T-helper 2 cell (primary cell): ENCODE measurements at places on chromosomes 7 and 10.

- DNase-seq = no peak
Measured at GRCh38 chr7:124457841-124458240, 307.8 kb downstream of the GPR37 start.

- DNase-seq = no peak
Measured at GRCh38 chr7:2023877-2024566, 208.7 kb downstream of the MAD1L1 start.

DNA sequence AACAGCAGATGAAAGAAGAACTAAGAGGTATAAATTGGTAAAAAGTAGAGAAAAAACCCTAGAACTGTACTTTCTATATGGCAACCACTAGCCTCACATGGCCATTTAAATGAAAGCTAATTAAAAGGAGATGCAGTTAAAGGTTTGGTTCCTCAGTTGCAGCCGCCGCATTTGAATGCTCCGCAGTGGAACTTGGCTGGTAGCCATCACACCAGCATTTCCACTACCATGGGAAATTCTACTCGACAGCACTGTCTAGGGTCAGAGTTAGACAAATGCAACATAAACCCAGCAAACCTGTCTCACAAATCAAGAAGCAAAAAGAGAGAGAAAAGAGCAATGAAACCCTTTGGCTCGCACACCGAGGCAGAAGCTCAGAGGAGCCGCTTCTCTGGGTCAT, 29.7 kb downstream of the VIPR2 start:
- DNase-seq = no peak

DNA sequence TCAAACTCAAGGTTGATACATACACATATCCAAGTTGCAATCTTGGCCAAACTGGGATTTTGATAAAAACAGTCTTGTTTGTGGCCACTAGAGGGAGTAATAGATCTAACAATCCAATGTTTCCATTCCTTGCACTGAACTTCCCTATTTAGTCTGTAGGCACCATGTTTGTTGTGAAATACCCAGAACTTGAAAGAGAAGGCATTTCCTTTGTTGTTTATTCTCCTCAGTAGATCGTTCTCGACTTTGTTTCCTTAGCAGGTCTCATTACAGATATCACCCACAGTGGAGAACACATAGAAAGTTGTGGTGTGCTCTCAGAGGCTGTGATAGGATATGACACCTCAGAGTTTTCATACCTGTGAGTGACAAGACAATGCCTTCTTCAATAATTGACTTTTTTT, 70.3 kb upstream of the MXI1 start:
- peak; percentile 67 for DNase-seq

GRCh38 chr7:51255536-51256208, 60.9 kb downstream of the COBL start:
- DNase-seq = no peak

DNA sequence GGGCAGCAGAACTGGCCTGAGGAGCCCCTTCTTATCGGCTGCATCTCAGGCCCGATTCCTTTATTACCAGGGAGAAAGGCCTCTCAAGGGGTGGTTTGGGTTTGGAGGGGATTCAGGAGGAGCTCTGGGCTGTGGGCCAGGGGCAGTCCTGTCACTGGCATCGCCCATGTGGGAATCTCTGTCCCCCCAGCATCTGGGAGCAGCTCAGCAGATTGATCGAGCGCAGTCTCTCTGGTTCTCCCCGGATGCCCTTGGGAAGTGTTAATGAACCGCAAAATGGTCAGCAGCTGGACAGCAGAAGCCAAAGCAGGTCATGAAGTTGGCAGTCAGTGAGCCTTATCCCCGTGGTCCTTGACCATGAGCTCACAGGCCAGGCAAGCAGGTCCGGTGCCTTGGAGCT, 104.4 kb upstream of the ANLN start:
- DNase-seq = no peak

GRCh38 chr10:132506711-132507408, 30.7 kb upstream of the INPP5A start:
- peak; percentile 11 for DNase-seq

- no peak for DNase-seq
Measured at GRCh38 chr7:85471740-85472139, 284.9 kb upstream of the SEMA3D start.

- DNase-seq = no peak
Measured at GRCh38 chr10:12636571-12636970, 287.2 kb downstream of the CAMK1D start.

GRCh38 chr7:132430041-132430855, 146.0 kb downstream of the PLXNA4 start:
- DNase-seq = no peak

DNA sequence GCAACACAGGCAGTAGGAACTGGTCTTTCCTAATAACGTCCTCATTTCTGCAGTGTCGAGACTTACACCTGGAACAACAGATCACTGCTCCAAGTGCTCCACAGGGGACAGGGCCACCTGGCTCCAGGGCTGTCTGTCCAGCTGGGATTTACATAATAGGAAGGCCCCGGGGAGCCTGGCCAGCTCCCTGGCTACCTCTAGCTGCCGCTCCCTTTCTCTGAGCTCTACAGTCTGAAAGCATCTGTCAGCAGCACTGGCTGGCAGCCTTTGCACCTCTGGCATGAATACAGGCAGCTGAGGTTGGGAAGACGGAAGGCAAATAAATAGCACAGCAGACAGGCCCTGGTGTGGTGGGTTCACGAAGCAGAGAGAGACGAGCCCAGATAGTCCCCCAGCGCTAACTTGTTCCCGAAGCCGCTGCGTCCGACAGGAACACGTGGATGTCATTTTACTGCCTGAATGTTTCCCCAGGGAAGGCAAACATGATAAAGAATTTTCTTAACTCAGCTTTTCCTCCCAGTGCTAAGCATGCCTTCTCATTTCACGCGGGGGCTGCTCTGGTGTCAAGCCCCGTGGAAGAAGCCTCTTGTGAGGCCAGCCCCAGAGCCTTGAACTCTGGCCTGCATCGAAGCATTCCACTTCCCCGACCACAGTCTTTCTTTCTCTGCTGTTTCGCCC, 105.4 kb downstream of the ITIH5 start:
- no peak for DNase-seq

- DNase-seq = no peak
Measured at GRCh38 chr10:79026806-79027146, 42.0 kb upstream of the ZMIZ1 start.

DNA sequence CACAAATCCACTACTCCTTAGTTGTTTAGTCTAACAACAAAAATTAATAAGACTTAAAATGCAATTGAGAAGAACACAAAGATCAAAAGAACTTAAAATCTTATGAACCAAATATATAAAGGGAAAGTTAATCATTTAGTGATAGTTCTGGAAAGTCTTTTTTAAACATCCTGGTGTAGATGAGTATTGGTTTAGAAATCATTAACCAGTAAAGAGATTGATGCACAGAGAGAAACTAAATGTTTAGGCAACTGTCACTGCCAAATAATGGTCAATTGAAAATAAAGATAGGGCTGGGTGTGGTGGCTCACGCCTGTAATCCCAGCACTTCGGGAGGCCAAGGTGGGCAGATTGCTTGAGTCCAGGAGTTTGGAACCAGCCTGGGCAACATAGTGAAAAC, 44.9 kb downstream of the SP8 start:
- DNase-seq = no peak

DNA sequence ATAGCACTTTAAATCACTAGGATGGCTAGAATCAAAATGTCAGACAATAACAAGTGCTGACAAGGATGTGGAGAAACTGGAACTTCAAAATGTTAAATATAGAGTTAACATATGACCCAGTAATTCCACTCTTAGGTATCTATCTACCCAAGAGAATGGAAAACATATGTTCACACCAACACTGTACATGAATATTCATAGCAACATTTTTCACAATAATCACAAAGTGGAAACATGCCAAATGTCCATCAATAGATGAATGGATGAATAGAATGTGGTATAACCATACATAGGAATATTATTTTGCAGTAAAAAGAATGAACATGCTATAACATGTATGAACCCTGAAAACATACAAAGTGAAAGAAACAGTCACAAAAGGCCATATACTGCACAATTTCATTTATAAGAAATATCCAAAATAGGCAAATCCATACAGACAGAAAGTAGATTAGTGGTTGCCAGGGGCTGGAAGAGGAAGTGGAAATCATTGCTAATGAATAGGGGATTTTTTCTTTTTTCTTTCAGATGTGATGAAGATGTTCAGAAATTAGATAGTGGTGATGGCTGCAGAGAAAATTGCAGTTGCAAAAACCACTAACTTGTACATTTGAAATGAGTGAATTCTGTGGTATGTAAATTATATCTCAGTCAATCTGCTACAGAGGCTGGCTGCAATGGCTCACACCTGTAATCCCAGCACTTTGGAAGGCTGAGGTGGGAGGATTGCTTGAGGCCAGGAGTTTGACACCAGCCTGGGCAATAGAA, 93.0 kb downstream of the CPVL start:
- no peak for DNase-seq

GRCh38 chr7:15544050-15544449, 17.8 kb downstream of the AGMO start:
- no peak for DNase-seq

DNA sequence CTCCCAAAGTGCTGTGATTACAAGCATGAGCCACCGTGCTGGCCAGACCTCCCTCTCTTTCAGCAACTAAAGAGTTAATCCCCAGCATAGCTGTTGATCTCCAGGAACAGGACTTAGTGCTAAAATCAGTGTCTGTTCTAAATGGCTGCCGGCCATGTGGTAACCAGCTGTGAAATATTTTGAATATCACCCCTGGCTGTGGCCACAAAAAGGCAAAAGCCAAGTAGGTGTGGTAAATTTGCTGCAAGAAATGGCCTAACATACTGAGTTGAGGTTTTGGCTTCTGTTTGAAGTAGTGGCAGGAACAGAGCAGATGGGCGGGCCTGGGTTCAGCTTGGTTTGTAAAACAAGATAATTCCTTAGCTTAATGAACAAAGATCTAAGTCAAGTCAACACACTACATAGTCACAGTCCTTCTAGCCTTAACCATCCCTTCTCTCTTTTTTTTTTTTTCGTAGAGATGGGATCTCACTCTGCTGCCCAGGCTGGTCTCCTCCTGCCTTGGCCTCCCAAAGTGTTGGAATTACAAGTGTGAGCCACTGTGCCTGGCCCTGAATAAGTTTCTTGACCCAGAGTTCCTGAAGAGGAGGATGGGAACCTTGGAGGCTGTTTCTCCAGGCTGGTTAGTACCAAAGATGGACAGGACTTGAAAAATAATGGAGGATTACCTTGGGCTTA, 22.7 kb upstream of the AGFG2 start:
- DNase-seq = no peak

GRCh38 chr10:112883360-112884178, 66.5 kb upstream of the TCF7L2 start:
- DNase-seq = no peak

- DNase-seq = no peak
Measured at GRCh38 chr10:25483999-25484398, 309.2 kb downstream of the GPR158 start.

DNA sequence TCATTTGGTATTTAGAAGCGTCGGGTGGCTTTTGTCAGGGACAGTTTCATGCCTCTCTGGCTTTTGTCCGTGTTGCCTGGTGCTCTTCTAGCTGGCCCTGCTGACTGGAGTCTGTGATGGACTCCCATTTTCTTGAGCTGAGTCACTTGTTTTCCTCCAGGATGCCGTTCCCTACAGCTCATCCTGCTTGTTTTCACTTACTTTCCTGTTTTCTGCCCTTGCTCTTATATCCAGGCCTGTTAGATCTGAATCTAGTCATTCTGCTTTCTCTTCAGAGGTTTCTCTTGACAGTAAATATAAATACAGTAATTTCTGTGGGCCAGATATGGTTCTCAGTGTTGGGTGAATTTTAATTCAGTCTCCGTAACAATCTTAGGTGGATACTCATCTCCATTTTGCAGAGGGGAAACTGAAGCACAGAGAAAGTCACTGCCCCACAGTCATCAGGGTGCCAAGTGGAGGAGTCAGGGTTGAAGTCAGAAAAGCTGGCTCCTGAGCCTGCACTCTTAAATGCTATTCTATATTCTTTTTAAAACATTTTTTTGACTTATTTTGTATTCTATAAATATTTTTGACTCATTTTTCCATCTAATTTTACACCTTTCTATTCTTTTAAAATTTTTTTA, 85.4 kb downstream of the CCNY start:
- DNase-seq = no peak

GRCh38 chr7:40673285-40673684, 538.5 kb downstream of the SUGCT start:
- DNase-seq = no peak

GRCh38 chr10:128062331-128062880, 63.8 kb downstream of the MKI67 start:
- DNase-seq = no peak

DNA sequence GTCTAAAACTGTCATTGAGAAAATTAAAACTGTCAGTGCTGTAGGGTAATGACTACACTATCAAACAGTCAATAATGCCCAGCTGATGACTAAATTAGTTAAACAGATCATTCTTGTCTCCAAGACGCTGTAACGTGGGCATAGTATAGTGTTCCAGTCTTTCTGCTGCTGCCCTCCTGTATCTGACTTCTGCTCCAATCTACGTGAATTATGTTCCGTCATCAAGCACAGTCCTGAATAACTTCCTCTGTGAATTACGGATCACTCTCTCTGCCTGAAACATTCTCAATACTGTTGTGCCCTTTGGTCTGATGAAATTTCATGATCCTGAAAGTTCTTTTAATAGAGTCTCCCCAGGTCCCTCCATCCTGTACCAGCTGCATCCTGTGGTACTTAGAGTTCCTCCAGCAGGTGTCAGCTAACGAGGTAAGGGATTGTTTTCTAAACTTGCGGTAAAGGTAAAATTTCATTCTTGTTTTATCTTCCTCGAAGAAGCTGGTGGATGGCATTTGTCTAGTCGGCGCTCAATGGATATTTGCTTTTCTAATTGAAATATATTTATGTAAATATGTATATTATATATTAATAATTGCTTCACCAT, 393.5 kb upstream of the ADARB2 start:
- DNase-seq = no peak

- no peak for DNase-seq
Measured at GRCh38 chr10:13945390-13946208, 358.8 kb downstream of the PRPF18 start.

DNA sequence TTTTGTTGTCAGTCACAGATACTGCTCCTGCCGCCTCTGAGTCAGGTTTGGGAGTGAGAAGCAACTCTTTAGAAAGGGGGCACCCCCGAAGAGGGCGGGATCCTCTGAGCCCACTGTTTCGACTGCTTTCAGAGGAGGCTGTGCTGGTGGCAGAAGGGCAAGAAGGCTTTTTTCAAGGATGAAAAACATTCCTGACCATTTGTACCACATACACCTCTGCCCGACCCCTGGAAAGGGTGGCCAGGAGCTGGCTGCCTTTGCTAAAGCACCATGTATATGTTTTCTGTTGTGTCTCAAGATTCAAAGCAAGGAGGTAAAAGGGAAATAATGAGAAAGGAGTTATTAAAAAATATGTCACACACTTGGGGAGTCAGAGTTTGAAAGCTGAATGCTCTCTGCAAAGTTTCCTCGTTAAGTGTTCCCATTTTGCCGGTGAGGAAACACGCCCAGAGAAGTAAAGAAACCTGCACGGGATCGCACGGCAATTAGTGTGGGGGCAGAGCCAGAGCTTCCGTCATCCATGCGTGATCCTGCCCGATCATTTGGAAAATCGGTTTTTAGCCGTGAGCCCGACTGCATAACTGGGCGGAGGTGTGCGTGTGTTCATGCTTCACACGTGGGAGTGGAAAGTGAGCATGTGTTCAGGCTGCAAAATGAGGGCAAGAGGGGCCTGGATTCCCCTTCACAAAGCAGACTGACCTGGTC, 163.2 kb downstream of the ADAM12 start:
- no peak for DNase-seq

GRCh38 chr7:44994877-44995554, 5.0 kb upstream of the CCM2 start:
- no peak for DNase-seq

- no peak for DNase-seq
Measured at GRCh38 chr10:25824050-25824449, 110.0 kb upstream of the MYO3A start.
